ENCODE measurements at places on chromosomes 2 and 18. TPM values are rescaled to one million over a fixed set of nuclear protein-coding genes. Genes with fewer than 3 reads are reported as not detected.

- DNase-seq: peak; percentile 82
Observed at GRCh38 chr2:144364944-144365738, 154.8 kb downstream of the ZEB2 start.

DNA sequence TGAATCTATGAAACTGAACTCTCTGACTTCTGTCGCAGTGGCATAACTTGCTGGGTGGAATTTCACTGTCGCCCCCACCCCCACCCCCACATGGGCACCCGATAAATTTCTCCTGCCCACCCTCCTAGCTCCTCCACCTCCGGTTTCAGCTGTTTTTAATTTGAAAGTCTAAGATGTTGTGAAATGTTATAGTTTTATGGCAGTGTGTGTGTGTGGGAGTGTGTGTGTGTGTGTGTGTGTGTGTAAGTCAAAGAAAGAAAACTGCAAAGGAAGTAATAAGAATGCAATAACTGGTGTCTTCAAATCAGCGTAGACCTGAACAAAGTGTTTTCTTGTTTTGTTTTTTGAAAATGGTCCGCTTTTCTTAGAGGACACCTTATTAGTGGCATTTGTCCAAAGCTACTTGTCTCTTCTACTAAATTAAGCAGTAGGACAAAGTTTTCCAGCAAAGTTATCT, 388 bp downstream of the DTNA start:
- DNase-seq: no peak

The ABCG5 gene
- total RNA-seq: not detected

The CD226 gene
- total RNA-seq: 0.91 TPM
